ENCODE measurements at places on chromosomes 5 and 9. TPM values are rescaled to one million over a fixed set of nuclear protein-coding genes. Genes with fewer than 3 reads are reported as not detected.

Gene PCDHGB3
- total RNA-seq = 3.1 TPM

Gene PCDHGA12
- total RNA-seq = 6.7 TPM

Gene RANBP17
- total RNA-seq = 244 TPM

Gene LRRC70
- 0.65 TPM for total RNA-seq

Gene SPATA31D4
- total RNA-seq = not detected

Gene PCDH12
- not detected for total RNA-seq

Gene PCSK5
- 8.2 TPM for total RNA-seq

Gene IFNA4
- not detected for total RNA-seq

Gene KCNMB1
- 0.79 TPM for total RNA-seq

Gene BTNL8
- not detected for total RNA-seq

Gene HBEGF
- 1.2 TPM for total RNA-seq

Gene PAPPA
- 79.6 TPM for total RNA-seq

Gene UNC5A
- total RNA-seq = not detected

Gene HAUS6
- 11.8 TPM for total RNA-seq

Gene SMIM32
- not detected for total RNA-seq

Gene TEK
- total RNA-seq = 2.4 TPM

Gene ZNF618
- total RNA-seq = 0.39 TPM
